ENCODE measurements at places on chromosomes 6 and 20.

- DNase-seq = no peak
Observed at GRCh38 chr20:48875233-48875913, 46.1 kb upstream of the ARFGEF2 start.

GRCh38 chr6:91299544-91300491, 712.9 kb upstream of the MAP3K7 start:
- no peak for DNase-seq

DNA sequence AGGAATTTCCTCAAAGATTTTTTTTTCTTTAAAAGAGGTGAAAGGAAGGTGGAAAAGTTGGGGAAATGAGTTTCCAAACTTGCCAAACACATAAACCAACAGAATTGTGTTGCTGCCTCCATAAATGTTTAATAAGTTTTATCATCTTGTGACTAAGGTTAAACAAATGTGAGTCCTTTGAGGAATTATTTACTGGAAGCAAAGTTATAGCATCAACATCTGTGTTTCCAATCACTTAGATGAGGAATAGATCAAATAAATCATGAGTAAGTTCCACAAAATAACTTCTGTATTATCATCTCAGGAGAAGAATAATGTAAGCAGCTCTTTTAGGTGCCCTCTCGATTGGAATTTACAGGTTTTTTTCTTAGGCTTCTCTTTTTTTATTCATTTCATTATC, 20.5 kb downstream of the TSHZ2 start:
- no peak for DNase-seq

GRCh38 chr6:10393544-10394225, 21.2 kb downstream of the TFAP2A start:
- DNase-seq = no peak

GRCh38 chr20:32623667-32624157, 38.6 kb upstream of the NOL4L start:
- DNase-seq = no peak

GRCh38 chr6:148398244-148398643, 55.6 kb downstream of the SASH1 start:
- DNase-seq = no peak

GRCh38 chr6:116409756-116410155, 39.0 kb downstream of the DSE start:
- no peak for DNase-seq

- DNase-seq = no peak
Observed at GRCh38 chr6:2959909-2960719, 11.3 kb downstream of the SERPINB6 start.

- DNase-seq = no peak
Observed at GRCh38 chr6:2042956-2043648, 202.3 kb downstream of the GMDS start.

GRCh38 chr20:52473186-52473585, 281.6 kb upstream of the ZFP64 start:
- no peak for DNase-seq
